ENCODE measurements at places on chromosomes 2 and 18.

GRCh38 chr2:143875295-143876233, 644.4 kb downstream of the ZEB2 start:
- DNase-seq = no peak

DNA sequence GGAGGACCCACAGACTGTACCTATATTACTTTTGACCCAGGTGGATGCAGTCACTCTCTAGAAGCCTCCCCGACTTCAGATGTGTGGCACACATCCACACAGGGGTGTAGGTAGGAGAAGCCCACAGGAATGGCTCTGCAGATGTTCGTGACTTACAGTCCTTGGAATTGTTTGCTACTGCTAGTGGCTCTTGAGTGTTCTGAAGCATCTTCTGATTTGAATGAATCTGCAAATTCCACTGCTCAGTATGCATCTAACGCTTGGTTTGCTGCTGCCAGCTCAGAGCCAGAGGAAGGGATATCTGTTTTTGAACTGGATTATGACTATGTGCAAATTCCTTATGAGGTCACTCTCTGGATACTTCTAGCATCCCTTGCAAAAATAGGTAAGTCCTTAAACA, 605 bp downstream of the SLC9A4 start:
- DNase-seq = no peak

- no peak for DNase-seq
Observed at GRCh38 chr18:36513556-36513955, 216.0 kb downstream of the FHOD3 start.

- DNase-seq = no peak
Observed at GRCh38 chr18:52465391-52465790, 125.4 kb downstream of the DCC start.

- peak; percentile 75 for DNase-seq
Observed at GRCh38 chr2:171159372-171160118, 1.1 kb downstream of the TLK1 start.

- no peak for DNase-seq
Observed at GRCh38 chr2:224937887-224938286, 104.4 kb downstream of the DOCK10 start.

- DNase-seq = no peak
Observed at GRCh38 chr2:72864500-72864899, 22.7 kb upstream of the SPR start.

GRCh38 chr2:97663626-97663961, 250 bp downstream of the ACTR1B start:
- no peak for DNase-seq

GRCh38 chr2:39432701-39433100, 4.4 kb downstream of the MAP4K3 start:
- DNase-seq = no peak

- DNase-seq = no peak
Observed at GRCh38 chr2:100703739-100704138, 116.2 kb upstream of the NPAS2 start.

DNA sequence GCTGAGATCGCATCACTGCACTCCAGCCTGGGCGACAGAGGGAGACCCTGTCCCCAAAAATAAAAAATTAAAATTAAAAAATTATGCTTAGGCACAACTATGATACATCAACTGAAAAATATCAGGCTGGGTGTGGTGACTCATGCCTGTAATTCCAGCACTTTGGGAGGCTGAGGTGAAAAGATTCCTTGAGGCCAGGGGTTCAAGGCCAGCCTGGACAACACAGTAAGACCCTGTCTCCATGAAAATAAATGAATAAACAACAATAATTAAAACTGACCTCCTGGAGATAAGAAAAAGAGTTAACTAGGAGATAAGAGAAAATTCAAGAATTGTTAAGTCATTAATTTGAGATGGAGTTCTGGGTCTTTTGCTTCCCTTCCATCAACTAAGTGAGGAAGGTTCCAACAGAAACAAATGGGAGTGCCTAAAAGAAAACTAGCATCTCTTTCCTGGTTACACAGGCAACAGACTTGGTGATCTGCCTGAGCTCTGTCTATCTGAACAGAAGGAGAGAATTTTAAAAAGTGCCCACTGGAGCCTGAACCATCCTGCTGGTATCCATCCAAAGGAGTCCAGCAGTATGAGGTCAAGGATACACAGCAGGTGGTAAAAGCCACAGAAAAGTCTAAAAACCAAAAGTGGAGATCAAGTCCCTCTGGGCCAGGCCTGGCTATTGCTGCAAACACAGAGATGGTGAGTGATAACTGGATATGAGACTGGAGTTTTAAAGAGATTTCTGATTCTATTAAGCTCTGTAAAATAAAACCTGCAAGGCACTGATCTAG, 8.8 kb downstream of the PPM1G start:
- DNase-seq = no peak

DNA sequence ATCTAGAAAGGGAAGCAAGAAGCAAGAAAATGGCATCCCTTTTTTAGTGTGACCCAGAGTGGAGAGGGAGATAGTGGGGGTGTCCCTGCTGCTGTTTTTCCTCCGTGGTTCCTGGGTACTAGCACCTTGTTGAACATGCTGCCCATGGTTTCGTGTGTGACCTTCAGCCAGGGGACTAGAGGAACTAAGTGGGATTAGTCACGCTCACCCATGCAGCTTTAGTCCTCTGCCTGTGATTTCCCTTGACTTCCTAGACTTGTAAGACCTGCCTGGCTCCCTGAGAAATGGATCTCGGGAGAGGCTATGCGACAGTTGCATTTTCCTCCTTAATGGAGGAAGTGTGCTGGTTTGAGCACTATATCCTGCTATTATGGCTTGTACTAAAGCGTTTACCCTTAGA, 471.4 kb downstream of the DCDC2C start:
- DNase-seq = no peak

GRCh38 chr18:55864281-55864680, 276.3 kb upstream of the TCF4 start:
- DNase-seq = no peak

- DNase-seq = no peak
Observed at GRCh38 chr18:985212-985661, 80.6 kb downstream of the ADCYAP1 start.

GRCh38 chr2:37623406-37623805, 48.0 kb downstream of the CDC42EP3 start:
- DNase-seq = no peak

GRCh38 chr2:23505984-23506380, 121.0 kb downstream of the KLHL29 start:
- no peak for DNase-seq

DNA sequence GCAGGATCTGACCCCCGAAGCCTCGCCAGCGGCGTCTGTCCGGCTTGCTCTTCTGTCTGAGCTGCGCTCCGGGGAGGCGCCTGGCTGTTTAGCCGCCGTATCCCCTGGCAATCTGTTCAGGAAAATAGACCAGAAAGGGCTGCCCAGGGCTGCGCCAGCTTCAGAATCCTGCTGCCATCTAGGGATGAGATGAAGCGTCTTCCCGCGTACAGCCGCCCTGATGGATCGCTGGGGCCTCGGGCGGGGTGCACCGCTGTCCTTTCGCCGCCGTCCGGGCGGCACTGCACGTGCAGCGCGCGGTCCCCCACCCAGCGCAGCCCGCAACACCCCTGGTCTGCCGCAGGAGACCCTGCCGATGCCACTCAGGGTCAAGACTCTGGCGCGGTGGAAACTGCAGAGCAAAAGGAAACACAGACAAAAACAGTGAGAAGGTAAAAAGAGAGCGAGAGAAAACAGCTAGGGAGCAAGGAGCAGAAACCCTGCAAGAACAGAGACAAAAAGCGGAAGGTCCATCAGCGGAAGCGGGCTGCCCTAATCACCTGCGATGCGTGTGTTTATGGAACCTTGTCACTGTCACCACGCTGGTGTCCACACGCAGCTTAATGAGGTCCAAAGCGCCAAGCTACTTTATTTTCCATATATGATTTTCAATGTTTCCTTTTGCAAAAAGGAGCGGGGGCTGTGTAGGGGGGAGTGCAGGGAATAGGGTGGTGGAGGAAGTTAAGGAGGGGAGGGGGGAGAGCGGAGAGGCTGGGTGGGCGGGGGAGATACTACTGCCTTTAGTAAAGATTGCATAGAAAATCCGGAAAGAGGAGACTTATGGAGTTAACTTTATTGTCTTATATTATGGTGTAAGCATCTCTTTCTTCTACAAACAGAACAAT, 2113.3 kb upstream of the PIK3C3 start:
- peak; percentile 31 for DNase-seq

DNA sequence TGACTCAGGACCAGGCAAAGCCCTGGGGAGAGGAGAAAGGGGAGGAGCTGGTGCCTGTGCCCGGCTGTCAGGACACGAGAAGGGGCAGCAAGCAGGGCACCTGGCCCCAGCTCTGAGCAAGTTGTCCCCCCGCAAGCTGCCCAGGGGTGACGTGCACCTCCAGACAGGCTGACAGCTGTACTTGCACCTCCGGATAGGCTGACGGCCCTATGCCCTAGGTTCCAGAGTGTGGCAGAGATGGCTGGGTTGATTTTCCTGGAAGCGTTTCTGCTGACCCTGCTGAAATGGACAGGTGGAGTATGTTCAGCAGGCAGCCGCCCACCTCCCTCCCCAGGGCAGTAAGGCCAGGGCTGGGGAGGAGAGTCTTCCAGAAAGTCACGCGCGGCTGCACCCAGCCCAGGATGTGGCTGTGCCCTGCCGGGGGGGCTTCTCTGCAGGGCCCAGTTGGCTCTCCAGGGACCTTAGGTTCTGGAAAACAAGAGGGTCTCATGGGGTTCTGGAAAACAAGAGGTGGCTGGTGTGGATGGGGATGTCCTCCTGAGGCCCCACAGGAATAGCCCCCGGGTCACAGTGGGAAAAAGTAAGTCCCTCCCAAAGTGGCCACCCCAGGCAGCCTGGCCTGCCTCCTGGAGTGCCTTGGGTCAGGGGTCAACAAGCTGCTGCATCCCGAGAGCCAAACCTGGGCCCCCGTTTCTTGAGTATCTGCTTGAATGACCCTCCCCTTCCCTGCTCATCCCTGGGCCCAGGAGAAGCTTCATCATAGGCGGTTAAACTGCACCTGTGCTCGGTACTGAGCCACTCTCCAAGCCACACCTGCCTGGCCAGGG, 71.4 kb upstream of the OTOS start:
- no peak for DNase-seq

- no peak for DNase-seq
Observed at GRCh38 chr18:45102863-45103262, 422.2 kb downstream of the SETBP1 start.

DNA sequence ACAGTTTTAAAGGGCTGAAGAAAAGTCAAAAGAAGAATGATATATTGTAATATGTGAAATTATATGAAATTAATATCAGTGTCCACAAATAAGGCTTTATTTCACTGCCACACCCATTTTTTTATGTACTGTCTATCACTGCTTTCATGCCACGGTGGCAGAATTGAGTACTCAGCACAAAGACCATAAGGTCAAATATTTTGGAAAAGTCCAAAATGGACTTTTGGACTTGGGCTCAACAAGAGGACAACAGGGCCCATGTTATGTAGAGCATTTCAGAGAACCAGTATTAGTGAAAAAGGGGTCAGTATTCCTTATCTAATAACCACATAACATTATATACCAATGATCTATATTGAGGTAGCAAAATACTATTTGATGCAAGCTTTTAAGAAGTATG, 427.2 kb downstream of the EPHA4 start:
- no peak for DNase-seq

DNA sequence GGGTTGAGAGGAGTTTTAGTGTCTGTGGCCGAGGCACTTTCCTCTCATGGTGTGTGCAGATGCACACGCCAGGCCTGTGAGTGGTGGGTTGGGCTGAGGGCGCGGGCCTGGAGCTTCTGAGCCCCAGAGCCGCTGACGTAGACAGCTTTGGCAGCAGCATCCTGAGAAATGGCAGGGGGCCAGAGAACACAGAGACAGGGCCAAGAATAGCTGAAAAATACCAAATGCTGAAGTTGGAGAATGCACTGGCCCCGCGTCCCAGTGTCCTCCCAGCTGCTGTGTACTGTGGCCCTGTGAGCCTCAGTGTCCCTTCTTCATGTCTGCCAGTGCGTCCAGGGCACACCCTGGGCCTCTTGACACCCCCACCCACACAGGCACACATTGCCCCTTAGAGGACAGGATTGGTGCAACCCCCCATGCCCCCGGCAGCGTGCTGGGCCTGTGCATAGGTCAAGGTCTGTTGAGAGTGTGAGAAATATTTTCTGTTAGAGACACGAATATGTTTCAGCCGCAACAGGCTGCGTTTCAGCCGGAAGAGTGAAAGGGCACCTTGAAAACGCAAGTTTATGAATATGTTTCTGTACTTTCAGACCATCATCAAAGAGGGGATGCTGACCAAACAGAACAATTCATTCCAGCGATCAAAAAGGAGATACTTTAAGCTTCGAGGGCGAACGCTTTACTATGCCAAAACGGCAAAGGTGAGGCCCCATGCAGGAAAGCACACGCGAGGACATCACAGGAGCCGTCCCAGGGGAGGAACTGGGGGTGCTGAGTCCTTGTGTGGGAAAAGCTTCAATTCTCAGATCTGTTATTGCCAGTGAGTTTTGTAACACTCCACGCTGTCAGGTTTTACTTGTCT, 33.6 kb downstream of the DGKD start:
- DNase-seq = peak; percentile 48

GRCh38 chr18:75698861-75699260, 271.4 kb upstream of the SMIM21 start:
- DNase-seq = no peak

DNA sequence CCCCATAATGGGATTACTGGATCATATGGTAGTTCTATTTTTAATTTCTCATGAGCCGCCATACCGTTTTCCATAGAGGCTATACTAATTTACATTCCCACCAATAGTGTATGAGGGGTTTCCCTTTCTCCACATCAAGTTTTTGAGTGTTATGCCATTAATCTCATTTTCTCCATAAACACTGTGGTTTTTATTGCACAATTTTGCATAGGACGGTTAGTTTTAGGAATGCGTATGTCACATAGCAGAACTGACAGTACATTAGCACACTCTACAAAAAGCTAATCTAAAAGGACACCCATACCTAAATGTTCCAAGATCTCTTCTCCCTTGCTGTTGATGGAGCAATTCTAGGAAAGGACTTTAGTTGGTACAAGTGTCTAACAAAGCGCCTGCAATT, 32.5 kb downstream of the DARS1 start:
- DNase-seq = no peak

DNA sequence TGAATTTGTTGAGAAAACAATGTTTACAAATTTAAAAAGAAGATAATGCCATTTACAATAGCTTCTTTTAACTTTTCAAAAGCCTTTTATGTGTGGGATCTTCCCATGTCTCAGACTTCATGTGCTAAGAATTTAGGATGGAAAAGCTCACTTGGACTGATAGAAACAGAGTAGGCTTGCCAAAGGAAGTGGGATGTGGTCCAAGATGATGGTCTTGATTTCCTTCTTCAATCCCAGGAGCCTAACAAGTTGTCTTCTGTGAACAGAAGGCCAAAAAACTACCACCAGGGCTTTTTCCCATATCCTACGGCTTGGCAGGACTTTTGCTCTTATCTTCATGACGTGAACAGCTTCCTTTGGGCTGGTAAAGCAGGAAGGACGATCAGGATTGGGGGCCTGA, 9.5 kb downstream of the CXCR4 start:
- DNase-seq = no peak

DNA sequence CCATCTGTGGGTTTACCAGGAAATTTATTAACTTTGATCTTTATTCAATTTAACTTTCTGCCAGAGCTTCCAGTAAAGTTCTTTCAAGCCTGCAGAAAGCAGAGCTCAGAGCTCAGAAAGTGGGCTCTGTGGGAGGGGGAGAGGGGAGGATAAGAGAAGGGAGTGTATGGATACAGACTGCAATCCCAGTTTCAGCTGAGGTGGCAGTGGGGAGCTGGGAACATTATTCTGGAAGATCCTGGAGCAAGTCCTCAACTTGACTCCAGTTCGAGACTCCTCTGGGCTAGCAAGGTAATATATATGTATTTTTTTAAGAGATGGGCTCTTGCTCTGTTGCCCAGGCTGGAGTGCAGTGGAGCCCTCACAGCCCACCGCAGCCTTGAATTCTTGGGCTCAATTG, 108.9 kb upstream of the NABP1 start:
- DNase-seq = no peak

- DNase-seq = no peak
Observed at GRCh38 chr2:188984680-188985079, 10.5 kb downstream of the COL3A1 start.

Measured in common myeloid progenitor, CD34-positive (primary cell).